ENCODE measurements at places on chromosomes 16 and 17.

DNA sequence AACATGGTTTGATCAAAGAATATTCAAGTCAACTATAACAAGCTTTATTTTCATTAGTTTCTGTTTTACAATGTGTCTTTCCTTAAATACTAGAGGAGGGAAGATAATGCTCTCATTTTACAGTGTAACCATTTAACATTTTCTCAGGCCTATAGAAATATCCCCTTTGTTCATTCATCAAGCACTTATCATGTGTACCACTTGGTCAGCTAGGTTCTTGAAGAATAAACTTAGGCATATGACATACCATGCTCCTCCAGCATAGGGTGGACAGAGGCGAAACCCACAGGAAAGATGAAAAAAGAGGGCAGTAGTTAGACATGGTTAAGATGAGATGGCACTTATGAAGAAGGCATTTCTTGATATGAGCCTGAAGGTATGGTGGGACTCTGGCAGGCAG is 34.0 kb upstream of the HLF start:
- DNase-seq, result no peak

GRCh38 chr16:72149676-72150464 is 22.1 kb downstream of the PMFBP1 start:
- DNase-seq, result no peak

DNA sequence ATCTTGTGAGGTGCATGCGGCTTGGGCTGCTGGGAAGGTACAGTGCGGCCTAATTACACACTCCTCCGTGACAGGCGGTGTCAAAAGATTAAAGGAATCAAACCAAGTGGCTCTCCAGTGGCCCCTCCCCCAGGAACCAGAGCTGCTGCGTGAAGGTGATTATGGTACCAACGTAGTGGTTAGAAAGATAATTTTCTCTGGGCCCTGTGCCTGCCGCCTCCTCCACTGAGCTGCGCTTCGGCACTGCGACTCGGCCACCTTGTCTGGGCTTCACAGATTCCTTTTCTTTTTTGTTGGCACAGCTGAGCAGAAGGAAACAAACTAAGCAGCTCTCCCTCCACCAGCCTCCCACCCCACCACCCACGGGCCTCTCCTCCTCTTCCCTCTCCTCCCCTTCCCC is 113.2 kb upstream of the SDK2 start:
- DNase-seq, result no peak

DNA sequence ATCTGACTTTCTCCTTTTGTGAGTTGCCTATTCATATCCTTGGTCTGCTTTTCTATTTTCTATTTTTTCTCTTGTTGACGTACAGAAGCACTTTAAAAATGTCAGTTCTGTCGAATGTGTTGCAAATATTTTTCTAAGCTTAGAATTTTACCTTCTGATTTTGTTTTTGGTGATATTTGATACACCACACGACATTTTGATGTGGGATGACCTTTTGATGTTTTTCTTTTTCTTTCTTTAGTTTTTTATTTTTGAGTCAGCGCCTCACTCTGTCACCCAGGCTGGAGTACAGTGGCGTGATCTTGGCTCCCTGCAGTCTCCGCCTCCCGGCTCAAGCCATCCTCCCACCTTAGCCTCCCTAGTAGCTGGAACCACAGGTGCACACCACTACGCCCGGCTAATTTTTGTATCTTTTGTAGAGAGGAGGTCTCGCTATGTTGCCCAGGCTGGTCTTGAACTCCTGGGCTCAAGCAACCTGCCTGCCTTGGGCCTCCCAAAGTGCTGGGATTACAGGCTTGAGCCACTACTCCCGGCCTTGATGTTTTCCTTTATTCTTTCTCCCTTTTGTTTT is 39.6 kb downstream of the WSB1 start:
- DNase-seq, result peak; percentile 56

- DNase-seq, result no peak
Measured at GRCh38 chr17:69551212-69552010, 136.9 kb downstream of the MAP2K6 start.

DNA sequence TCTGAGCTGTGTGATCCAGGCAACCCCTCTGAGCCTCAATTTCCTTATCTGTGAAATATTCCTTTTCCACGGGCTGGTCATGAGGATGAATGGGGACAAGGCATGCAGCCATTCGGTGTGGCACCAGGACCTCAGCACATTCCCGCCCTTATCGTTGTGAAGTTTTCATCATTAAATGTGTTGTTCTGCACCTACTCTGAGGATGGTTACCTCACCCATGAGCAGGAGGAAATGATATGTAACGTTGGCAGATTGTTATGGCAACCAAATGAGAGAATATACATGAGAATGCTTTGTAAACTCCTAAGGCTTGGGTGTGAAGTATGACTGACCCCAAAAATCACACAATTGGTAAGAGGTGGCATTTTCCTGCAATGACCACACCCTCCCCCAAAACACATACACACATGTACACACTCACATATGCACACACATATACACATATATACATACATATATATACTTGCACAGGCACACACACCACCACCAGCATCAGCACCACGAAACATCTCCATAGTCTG is 39.5 kb downstream of the SMARCE1 start:
- no peak for DNase-seq

- no peak for DNase-seq
Measured at GRCh38 chr17:74272731-74273201, 1.3 kb upstream of the DNAI2 start.

- DNase-seq, result peak; percentile 63
Measured at GRCh38 chr16:58814348-58814801, 80.3 kb upstream of the GOT2 start.

DNA sequence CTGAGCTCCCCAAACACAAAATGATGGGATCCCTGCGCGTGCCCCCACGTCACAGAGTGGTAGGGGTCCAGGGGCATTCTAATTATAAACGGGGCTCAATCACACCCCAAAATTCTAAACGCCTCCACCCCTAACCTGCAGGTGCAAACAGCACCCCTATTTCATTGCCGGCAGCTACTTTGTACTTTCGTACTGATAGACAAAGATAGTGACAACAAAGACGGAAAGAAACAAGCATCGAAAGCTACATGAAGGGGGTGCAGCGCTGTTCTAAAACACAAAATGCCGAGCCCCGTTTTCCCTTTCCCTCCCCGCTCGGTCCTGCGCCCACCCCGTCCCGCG is 13.9 kb downstream of the MIS12 start:
- DNase-seq, result no peak

- DNase-seq, result peak; percentile 77
Measured at GRCh38 chr17:78342449-78343186, 17.3 kb downstream of the SOCS3 start.

DNA sequence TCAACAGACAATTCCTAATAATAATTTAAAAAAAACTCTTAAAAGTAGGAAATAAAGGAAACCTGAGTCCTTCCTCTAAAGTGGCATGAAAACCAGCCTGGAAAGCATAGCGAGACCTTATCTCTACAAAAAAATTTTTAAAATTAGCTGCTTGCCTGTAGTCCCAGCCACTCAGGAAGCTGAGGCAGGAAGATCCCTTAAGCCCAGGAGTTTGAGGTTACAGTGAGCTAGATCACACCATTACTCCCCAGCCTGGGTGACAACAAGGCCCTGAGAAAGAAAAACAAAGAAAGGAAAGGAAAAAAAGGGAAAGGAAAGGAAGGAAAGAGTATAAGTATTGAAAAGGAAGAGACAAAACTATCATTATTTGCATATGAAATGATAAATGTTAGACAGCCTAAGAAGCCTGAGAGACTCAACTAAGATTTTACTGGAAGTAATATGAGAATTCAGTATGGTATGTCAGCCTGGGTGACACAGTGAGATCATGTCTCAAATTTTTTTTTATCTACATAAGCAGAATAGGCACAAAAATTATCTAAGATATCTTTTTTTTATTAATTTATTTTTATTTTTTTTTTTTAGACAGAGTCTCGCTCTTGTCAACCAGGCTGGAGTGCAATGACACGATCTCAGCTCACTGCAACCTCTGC is 113.0 kb downstream of the GOSR1 start:
- DNase-seq, result no peak

DNA sequence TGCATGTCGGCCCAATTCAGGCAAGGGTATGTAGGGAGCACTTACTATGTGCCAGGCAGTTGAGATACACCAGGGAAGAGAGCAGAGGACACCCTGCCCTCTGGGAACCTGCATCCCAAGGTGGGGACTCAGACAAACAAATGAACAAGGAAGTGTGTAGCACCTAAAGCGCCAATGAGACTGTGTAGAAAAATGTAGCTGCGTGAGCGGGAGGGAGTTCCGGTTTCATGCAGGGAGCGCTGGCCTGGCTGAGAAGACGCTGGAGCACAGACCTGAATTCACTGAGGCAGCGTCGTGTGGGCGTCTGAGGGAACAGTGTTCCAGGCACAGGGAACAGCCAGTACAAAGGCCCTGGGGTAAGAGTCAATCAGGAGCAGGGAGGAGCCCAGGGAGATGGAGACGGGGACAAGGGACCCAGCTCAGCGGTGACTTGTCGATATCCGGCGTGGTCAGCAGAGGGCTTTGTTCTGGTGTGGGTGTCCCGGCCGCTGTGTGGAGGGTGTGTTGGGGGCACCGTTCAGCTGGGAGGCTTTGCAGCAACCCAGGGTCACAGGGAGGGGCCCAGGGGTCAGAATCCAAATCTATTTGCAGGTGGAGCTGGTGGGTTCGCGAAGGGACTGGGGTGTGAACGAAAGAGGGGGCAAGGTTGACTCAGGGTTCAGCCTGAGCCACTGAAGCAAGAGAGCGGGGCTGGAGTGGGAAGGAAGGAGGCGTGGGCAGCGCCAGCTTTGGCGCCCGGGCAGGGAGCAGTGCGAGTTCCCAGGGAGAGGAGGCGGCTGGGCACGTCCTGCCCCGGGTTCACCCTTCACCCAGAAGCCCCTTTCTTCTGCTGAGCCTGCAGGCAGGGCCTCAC is 17.8 kb upstream of the OSGIN1 start:
- DNase-seq, result no peak

GRCh38 chr16:67888331-67888730 is 3.6 kb downstream of the NRN1L start:
- DNase-seq, result no peak

GRCh38 chr17:61403801-61404662 is 4.4 kb downstream of the TBX2 start:
- DNase-seq, result no peak

GRCh38 chr16:78244131-78244895 is 144.9 kb downstream of the WWOX start:
- peak; percentile 75 for DNase-seq

- no peak for DNase-seq
Measured at GRCh38 chr17:17848311-17849082, 11.7 kb upstream of the SREBF1 start.

GRCh38 chr17:78095035-78095434 is 33.5 kb downstream of the TMC6 start:
- DNase-seq, result no peak

GRCh38 chr16:649631-650030 is 466 bp downstream of the WDR90 start:
- DNase-seq, result no peak

DNA sequence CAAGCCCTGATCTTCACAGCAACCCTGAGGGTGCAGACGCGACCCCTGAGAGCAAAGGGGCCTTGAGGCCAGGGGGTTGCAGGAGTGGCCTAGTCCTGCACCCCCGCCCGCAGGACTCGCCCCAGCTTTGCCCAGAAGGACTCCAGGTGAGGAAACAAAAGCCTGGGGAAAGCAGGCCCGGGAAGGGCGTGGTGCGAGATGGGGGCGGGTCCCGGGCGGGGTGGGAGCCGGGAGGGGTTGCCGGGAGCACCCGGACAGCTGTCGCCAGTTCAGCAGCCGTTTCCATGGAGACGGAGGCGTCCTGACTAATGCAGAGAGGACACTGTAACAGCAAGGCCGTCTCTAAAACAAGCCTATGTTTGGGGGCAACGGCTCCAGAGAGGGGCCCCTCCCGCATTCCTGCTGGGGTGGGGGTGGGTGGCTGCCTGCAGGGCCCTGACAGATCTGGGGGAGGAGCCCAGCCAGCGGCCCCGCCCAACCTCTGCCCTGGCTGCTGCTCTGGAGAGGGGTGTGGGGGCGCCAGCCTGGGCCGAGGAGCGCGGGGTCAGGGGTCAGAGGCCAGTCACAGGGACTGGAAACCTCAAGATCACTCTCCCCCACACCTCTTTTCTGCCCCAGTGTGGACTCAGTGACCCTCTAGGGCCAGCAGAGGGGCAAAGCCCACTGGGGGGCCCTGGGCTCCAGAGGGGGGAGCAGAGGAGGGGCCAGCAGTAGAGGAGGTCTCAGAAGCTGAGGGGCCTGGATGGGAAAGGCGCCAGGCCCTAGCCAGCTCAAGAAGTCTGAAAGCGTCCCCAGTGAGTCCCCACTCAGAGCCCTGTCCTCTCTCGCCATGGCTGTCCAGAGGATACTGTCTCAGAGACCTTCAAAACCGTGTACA is 3.1 kb upstream of the TPPP3 start:
- peak; percentile 94 for DNase-seq

- peak; percentile 94 for DNase-seq
Measured at GRCh38 chr17:81142301-81143199, 22.8 kb upstream of the PVALEF start.

DNA sequence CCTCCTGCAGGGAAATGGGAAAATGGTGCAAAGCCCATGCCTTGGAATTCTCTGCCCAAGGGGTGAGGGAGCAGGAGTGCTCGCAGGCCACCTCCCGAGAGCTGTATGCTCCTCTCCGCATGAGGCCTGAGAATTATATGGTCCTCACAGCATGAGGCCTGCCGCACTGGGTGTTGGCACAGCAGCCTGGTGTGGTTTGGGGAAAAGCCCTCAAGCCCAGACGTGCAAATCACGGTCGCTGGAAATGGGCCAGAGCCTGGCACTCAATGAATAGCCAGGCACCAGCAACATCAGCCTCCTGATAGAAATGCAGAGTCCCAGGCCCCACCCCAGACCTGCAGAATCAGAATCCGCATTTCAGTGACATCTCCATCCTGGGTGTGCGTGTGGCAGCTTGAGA is 156.4 kb upstream of the FOXF1 start:
- DNase-seq, result no peak

DNA sequence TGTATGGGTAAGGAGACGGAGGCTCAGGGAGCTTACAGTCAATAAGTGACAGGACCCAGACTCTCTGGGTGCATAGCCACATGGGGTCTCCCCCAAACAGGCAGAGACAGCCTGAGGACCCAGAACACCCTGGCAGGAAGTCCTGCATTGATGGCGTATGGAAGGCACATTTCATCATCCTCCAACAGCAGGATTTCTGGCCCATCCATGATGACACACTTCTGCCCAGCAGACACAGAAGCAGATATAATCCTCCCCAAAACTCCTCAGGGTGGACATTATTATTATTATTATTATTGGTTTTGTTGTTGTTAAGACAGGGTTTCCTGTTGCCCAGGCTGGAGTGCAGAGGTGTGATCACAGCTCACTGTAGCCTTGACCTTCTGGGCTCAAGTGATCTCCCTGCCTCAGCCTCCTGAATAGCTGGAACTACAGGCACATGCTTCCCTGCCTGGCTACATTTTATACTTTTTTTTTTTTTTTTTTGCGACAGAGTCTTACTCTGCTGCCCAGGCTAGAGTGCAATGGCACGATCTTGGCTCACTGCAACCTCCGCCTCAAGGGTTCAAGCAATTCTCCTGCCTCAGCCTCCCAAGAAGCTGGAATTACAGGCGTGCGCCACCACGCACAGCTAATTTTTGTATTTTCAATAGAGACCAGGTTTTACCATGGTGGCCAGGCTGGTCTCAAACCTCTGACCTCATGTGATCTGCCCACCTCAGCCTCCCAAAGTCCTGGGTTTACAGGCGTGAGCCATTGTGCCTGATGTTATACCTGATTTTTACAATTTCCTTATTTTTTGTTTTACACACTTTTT is 6.8 kb upstream of the HROB start:
- no peak for DNase-seq
